ENCODE measurements at places on chromosomes 12 and 14.
A peak's percentile ranks its signal among the peaks of the same experiment; 100 is the strongest.

GRCh38 chr12:110234331-110234751, 46.7 kb upstream of the ATP2A2 start:
- DNase-seq: peak; percentile 68

DNA sequence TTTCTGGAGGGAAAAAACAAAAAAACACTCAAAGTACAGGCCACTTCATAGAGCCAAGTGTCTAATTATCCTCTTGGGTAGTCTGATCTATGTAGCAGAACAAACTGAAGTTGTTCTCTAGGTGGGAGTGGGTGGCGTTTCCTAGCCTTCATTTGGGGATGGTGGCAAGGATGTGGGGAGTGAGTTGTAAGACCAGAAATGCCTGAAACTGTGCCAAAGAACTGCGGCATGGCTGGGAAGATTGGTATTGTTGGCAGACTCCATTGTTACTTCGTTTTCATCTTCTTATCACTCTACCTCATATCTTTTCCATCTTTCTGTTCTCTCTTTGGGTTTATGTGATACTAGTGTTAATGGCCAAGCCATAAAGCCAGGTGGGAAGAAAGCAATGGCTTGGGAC, 177.3 kb upstream of the DDHD1 start:
- no peak for DNase-seq

- peak; percentile 88 for DNase-seq
Measured at GRCh38 chr14:35285168-35286002, 6.8 kb upstream of the PSMA6 start.

DNA sequence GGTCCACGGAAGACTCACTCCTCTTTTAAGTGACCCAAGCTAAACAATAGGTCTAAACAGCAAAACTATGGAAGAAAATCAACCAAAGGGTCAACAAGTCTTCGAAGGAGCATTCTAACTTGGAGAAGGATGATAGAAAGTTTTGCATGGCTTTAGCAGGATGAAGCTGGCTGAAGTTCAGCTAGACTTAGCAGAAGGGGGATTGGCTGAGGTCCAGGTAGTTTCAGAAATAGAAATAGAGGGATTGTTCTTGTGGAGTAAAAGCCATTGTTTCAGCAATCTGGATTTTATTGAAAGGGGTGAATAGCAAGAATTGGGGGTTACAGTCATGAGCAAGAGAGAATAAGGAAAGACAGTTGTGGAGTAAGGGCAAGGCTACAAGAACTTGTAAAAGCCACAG, 84.7 kb upstream of the TSPAN8 start:
- no peak for DNase-seq

- DNase-seq: peak; percentile 44
Measured at GRCh38 chr14:92135269-92135668, 13.5 kb downstream of the CPSF2 start.

- no peak for DNase-seq
Measured at GRCh38 chr12:105041186-105041585, 43.1 kb downstream of the ALDH1L2 start.

DNA sequence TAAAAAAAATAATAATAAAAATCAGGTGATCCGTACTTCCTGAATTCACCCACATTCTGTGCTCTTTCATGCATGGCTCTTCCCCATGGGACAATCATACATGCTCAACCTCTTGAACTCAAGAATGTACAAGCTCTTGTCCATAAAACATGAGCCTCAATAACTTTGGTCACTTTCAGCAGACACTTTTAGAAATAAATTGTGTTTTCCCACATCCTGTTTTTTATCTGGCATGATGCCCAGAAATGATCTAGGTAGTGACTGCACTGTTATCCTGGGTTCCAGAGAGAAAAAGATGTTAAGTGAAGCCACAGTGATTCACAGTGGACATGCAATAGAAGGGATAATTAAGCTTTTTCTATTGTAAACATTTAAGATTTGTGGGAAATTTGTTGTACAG, 537.6 kb upstream of the TMEM132C start:
- no peak for DNase-seq

DNA sequence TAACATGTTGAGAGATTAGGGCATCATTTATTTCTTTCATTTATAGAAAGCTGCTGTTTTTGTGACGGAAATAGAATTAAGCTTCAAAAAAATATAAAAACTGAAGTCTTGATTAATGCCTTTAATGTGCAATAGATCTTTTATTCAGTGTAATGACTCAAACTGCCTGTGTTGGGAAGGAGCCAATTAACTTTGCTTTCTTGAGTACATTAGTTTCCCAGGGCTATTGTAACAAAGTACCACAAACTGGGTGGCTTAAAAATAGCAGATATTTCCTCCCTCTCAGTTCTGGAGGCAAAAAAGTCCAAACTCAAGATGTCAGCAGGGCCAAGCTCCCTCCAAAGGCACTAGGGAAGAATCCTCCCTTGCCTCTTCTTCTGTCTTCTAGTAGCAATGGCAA, 36.6 kb downstream of the EID3 start:
- DNase-seq: no peak

DNA sequence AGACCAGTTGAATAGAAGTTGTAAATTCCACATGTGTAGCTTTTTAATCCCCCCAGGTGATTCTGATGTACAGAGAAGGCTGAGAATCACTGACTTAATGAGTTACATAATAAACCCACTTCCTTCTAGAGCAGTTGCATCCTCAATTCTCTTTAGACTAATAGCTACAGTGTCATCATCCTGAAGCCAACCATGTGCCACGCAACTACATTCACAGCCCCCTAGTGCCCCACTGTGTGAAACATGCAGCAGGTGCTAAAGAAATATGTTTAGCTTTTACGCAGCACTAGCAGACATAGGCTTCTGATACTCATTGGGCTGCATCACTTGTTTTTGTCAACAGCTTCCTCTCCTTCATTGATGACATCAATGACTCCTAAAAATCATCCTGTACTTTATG, 1168.3 kb downstream of the BCL11B start:
- no peak for DNase-seq

DNA sequence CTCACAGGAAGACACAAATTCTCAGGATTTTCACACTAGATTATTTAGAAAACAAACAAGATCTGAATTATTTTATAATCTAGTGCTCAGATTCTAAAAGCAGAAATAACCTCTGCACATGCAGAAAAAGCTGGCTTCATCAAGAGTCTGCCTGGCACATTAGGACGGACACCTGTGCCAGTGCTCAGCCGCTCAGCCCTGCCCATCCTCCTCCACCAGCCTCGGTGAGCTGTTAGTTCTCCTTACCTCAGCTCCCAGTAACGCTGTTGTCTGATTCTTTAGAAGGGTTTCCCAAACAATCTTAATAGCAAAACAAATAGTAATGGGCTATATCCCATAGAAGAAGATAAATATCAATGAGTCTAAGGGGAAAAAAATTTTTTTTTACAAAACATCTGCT, 27.7 kb downstream of the DUSP16 start:
- no peak for DNase-seq

GRCh38 chr14:43087666-43088065, 1419.4 kb downstream of the FSCB start:
- DNase-seq: no peak

GRCh38 chr14:59481871-59482540, 2.2 kb downstream of the L3HYPDH start:
- peak; percentile 33 for DNase-seq

- DNase-seq: no peak
Measured at GRCh38 chr12:45336762-45337596, 121.1 kb downstream of the ANO6 start.

- DNase-seq: peak; percentile 9
Measured at GRCh38 chr12:5997260-5997659, 52.2 kb upstream of the ANO2 start.

GRCh38 chr12:67430708-67431335, 161.7 kb downstream of the CAND1 start:
- no peak for DNase-seq

DNA sequence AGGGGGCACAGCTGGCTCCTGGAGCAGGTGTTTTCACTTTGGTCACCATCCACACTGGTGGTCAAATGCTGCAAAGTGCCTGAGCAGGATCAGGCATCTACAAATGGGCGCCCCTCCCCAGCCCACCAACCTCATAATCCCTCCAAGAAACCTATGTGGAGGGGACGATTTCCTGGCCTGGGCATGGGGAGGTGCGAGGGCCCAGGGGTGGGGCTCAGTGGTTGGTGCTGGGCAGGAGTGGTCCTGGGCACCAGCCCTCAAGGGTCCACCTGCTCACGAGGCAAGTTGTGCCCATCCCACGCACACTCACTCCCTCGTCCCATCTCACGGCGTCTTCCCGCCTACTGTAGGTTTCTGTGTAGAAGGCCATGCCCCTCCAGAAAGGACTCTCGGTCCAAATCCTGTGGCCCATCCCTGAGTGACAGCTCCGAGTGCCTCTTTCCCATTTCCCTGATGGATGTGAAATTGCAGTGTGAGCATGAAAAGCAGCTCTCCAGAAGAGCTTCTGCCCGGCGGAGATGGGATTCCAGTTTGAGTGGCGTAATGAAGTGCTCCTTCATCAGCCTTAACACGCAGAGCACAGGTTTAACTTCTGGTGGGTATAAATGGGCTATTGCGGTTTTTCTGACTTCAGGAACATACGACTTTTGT, 36.9 kb downstream of the SLC15A4 start:
- no peak for DNase-seq

GRCh38 chr12:25875661-25876060, 82.8 kb upstream of the RASSF8 start:
- no peak for DNase-seq

- DNase-seq: no peak
Measured at GRCh38 chr12:88273450-88273849, 131.3 kb downstream of the TMTC3 start.

- DNase-seq: no peak
Measured at GRCh38 chr14:25570483-25570882, 520.5 kb upstream of the STXBP6 start.

GRCh38 chr12:81570234-81570633, 188.9 kb downstream of the PPFIA2 start:
- no peak for DNase-seq

GRCh38 chr12:111367661-111368221, 1.2 kb downstream of the PHETA1 start:
- DNase-seq: peak; percentile 22

- no peak for DNase-seq
Measured at GRCh38 chr12:7872566-7873319, at the start of gene SLC2A14. SLC2A14 (minus strand) TSS chr12:7872915; CDS start chr12:7869880, 3,035 bp downstream.

DNA sequence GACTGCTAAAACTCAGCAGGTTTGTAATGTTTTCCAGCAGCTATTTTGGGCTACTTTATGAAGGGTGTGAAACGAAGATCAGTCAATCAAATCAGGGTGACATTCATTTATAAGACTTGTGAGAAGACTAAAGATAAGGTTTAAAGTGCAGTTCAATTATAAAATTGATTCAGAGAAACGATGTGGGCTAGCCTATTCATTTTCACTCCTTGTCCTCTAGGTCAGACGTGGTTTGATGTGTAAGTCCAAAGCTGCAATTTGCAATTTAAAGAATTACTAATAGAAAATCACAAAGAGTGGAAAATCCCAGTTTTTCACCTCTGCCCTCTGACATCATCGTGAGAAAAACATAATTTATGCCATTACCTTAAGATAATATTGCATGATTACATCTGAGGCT, 243.5 kb upstream of the NOVA1 start:
- no peak for DNase-seq

DNA sequence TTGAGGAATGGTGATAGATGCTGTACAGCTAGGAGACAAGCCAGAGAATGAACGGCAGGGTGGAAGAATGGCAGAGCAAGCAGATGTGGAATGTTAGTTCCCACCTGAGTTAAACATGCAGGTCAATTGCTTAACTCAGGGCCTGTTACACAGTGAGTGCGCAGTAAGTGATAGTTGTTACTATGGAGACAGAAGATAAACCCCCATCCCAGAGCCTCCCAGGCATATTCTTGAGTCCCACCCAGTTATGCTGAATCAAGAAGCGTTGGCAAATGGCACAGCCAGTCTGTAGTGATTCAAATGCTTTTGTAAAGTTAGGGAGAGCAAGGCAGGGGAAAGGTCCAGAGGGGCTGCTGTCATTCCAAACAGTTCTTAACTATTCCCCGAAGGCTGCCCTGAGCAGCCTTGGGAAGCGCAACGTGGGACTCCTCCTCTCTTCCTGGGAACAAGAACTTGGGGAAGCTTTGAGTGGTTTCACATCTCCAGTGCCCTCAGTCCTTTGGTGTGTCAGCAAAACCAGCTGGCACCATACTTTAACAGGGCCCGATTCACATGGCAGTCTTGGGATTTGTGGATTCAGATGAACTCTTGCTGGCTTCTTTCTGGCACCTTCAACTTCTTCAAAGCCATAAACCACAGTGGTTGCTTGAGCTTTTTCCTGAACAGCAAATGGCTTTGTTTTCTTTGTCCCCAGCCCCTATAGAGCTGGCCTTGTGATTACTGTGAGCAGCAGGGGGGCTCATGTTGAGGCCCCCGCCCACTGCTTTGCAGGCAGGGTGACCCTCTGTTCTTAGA, 66.4 kb downstream of the PPM1A start:
- no peak for DNase-seq

DNA sequence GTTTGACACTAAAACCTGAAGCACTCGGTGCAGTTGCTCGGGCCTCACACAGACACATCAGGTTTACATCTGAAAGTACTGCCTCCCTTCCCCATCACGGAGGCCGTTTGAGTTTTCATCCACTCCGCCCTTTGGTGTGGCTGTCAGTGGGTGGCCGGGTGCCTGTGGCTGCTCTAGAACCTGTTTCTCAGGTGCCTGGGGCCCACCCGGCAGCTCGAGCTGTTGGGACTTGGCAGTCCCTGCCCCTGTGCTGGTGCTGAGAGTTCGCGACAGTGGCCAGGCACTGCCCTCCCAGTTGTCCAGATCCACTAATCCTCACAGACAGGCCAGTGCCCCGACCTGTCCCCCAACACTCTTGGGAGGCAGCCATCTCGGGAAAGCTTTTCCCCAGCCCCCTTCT, 22.4 kb downstream of the XRCC3 start:
- no peak for DNase-seq

GRCh38 chr12:93839064-93839463, 161.9 kb downstream of the CRADD start:
- no peak for DNase-seq

GRCh38 chr14:26163761-26164160, 434.1 kb downstream of the NOVA1 start:
- peak; percentile 2 for DNase-seq

GRCh38 chr14:57999471-57999870, 133.6 kb upstream of the SLC35F4 start:
- DNase-seq: no peak

DNA sequence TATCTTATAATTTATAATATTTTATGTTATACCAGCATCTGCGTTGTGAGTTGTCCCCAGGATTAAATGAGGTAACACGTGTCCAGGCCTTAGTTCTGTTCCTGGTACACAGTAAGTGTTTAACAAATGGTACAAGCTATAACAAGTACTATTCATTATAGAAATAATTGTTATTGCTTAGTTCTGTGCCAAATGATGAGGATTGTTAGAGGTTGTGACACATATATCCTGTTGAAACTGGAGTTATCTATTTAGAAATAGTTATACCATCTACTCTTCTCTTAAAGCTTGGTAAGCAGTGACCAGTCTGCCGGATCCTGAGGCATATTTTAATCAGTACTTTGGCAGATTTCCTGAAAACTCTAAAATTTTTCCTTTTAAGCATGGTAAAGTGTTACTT, 1066.5 kb downstream of the TMTC2 start:
- no peak for DNase-seq

GRCh38 chr12:26058818-26059217, 66.0 kb downstream of the BHLHE41 start:
- no peak for DNase-seq
